ENCODE measurements at places on chromosomes 11 and 22.
A peak's percentile ranks its signal among the peaks of the same experiment; 100 is the strongest.

- no peak for DNase-seq
Observed at GRCh38 chr11:12242966-12243365, 132.6 kb downstream of the MICAL2 start.

GRCh38 chr11:132220474-132220873, 850.1 kb downstream of the NTM start:
- DNase-seq: peak; percentile 62

DNA sequence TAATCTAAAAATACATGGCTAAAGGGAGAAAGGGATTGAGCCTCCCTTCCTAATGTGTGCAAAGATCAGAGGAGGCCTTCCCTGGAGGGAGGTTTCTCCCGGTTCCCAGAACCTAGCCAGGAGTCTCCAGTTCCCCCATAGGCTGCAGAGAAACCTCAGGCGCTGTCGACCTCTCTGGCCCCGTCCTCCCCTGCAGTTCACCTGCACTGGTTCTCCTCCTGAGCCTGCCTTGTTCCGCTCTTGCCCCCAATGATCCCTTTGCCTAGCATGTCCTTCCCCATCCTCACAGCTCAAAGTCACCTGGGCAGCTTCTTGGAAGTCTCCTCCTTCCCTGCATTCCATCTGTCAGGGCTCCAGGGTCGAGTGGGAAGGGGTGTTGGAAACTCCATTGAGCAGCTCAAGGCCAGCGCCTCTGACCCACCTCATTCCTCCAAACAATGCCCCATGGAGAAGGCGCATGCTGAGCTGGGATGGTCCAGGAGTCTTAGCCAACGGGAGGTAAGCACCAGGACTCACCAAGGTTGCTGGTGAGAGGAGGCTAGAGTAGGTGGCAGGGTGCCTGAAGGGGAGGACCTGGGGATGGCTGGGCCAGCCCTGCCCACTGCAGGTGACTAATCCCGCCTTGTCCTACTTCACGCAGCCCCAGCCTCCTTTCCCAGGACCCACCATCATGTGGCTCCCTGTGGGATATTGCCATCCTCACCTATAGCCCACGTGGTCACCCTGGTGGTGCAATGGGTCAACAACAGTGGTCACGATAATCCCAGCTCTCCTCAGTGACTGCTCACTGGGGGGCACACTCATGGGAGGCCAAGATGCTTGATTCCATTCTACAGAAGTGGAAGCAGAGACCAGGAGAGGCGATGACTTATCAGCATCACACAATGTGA, 15.4 kb downstream of the RSPH14 start:
- DNase-seq: no peak

- DNase-seq: no peak
Observed at GRCh38 chr22:47221840-47222615, 459.6 kb downstream of the TBC1D22A start.

GRCh38 chr22:42132457-42132856, 1.8 kb upstream of the CYP2D6 start:
- no peak for DNase-seq

DNA sequence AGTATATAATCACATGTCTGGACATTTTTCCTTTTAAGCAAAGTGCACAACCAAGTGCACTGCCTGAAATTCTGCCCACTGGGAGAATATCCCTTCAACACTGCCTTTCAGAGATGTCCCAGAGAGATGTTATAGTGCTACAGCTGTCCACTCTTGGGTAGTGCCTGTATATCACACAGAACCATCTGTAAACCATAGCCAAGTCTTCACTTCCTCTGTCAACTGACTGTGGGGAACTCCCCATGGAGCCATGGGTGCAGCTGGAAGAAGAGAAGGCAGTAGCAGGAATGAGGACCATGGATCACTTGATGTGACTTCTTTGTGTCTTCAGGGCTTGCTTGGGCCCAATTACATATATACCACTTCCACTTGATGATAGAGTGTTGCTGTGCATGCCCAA, 44.6 kb upstream of the LIN7C start:
- DNase-seq: no peak

GRCh38 chr11:20559523-20560300, 39.7 kb upstream of the SLC6A5 start:
- no peak for DNase-seq

- no peak for DNase-seq
Observed at GRCh38 chr11:68818181-68818580, 23.5 kb downstream of the CPT1A start.

DNA sequence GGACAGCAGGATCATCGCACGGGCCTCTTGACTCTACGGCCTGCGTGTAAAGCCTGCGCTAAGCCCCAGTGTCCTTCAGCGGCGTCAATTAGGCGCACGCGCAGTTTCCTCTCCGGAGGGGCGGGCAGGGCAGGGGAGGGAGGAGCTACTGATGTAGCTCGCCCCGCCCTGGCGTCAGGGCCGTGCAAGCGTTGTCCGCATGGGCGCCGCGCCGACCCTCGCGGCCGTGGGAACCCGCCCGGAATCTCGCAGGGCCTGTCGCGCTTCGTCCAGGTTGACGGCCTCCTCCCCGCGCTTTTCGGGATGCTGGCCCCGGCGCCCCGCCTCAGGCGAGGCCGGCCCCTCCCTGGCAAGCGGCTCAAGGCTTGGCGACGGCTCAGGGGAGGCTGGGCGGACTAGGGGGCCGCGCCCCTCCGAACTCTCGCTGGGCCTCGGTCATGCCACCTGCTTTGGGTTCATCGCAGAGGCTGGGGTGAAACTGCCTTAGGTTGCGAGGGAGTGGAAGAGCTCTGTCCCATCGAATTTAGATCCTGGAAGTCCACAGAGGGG, 61.1 kb downstream of the ST3GAL4 start:
- DNase-seq: peak; percentile 83

DNA sequence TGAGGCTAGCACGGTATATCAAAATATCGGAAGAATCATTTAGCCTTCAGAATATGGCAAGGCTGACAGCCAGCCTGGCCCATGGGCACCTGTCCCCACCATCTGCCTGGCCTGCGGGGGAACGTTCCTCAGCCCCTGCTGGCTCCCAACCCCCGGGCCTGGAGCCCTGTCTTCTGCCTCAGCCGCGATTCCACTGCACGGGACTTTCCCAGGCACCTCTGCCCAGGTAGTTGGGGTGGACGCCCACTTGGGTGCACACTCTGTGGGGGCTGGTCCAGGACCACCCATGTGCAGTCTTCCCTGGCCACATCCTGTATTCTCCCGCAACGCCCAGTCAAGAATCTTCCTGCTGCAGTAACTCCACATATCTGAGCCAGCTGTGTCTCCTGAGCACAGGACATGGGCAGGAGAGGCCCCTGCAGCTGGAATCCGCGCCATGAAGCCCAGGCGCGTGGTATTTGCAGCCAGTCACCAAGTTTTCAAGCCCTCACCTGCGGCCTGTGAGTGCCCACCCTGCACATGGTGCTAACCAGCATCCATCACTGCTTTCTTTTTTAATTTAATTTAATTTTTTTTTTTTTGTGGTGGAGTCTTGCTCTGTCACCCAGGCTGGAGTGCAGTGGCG, 77.9 kb downstream of the KCNQ1 start:
- DNase-seq: no peak

DNA sequence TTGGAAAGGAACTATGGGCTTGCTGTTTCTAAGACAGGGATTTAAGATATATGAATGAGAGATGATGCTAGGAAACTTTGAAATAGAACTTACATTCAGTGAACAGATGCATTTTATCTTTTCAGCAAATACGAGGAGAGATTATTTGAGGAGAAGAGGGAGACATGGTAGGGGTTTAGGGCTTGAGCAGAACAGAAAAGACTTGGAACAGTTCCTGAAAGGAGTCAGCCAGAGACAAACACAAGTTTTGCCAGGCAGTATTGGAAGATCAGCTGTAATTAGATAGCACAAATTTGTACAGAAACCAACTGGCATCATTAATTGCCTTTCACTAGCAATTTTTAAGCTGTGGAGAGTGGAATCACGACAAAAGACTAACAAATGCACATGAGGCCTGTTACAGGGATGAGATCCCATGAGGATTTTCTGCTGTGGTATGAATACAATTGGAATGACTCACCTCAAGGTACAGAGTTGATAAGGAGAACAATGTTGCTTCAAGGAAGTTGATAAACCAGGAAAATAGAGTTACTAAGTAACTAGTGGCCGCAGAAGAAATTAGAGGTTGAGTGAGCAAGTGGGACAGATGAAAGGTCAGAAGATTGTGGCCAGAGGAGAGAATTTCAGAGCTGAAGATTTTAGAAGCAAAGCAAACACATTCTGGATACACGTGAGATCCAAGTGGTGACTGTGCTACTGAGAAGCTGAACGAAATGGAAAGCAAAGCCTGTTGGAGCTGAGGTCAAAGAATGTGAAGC, 67.9 kb downstream of the CYB5R2 start:
- DNase-seq: peak; percentile 87

DNA sequence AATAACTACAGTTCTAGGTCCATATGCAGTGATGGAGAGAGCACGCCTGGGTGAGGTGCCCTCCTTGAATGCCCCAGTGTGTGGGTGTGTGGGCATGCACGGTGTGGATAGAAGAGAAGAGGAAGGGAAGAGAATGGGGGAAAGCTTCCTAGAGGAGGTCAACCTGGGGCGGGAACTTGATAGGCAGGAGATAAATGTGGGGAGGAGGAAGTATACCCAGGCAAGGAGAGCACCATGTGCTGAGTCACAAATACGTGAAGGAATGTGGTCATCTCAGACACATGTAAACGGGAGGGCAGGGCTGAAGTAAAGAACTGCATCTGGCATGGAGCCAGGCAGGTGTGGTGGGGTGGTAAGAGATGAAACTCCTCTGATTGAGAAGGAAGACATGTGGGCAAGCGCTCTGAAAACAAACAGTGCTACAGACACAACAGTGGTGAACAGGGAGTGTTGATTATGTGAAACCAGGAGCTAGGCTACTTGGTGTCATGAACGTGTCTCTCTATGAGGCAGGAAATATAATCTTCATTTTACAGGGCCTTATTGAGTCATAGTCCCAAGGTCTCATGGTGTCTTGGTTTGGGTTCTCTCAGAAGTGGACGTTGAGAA, 61.5 kb upstream of the EED start:
- no peak for DNase-seq

- DNase-seq: no peak
Observed at GRCh38 chr11:33507356-33507755, 193.3 kb downstream of the C11orf91 start.

GRCh38 chr22:30188911-30189310, 57.6 kb downstream of the LIF start:
- DNase-seq: no peak

GRCh38 chr11:64712430-64713015, 10.5 kb downstream of the NRXN2 start:
- DNase-seq: no peak

DNA sequence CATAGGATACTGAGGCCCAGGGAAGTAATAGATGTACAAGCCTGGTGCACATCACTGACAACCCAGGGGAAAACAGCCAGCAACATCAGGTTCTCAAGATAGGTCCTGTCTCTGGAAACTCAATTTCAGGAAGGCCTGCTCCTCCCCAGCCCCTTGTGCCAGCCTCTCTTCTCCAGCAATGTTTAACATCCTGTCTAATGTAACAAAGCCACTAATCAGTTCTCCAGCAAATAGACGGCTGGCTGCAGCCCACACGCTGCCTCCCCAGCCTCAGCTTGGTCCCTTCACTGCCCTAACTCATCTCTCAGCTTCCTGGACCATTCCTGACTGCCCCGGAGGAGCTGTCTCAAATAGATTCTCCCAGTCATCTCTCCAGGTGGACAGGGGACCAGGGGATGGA, 37.8 kb downstream of the RPL27A start:
- DNase-seq: no peak

GRCh38 chr11:102147015-102147414, 36.8 kb downstream of the YAP1 start:
- DNase-seq: no peak

DNA sequence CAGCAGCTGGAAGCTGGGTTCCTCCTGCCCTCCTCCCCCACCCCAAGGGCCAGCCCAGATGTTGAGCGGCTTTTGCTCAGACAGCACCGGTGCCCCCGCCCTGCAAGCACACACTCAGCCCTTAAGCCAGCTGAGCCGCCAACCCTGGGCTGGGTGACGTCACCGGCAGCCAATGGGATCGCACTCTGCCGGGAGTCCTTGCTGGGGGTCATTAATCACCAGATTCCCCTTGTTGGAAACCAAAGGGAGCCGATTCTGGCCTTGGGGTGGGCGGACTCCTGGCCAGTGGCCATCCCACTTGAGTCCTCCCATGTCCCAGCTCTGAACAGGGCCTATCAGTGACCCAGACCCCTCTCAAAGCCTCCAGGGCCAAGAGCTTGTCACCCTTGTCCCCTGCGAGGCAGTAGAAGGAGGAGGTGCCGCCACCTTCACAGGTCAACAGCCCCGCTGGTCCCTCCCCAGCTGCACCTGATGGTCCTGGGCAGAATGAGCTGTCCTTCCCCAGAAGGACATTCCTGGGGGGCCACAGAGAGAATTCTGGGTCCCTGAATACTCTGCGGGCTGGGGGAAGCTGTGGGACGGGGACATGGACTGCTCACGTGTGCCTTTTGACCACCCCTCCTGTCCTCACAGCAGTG, 7.4 kb downstream of the DUSP8 start:
- DNase-seq: peak; percentile 72

DNA sequence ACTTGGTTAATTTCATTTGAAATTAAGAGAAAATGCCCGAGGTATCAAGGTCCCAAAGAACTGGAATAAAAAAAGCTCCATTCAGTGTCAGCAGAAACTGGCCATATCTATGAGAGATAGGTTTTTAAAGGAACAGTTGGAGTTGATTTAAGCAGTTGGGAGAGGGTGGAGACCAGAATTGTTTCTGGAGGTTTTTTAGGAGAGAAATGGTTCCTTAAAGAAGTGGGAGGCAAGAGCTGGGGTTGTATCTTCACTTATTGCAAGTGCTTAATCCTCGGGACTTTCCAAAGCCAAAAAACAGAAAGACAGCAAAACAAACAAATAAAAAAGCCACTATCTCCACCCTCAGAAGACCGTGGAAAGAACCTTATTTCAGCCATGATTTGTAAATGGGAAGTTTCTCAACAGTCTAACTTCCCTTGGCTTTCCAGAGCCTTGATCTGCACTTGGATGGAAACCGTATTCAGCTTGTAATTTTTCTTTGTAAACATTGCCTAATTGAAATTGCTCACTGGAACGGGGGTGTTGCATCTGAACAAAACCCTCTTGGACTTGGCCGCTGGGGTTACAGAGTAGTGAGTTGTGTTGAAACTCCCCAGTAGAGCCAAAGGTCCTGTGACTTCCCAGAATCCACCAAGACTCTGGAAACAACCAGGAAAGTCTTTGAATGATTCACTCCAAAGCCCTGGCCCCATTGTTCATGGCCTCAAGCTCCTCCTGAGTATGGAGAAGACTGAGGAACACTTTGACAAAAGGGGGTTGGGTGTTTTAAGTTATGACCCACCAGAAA, 115.6 kb downstream of the SLC1A2 start:
- DNase-seq: peak; percentile 93

Data from fibroblast of pulmonary artery (primary cell).